ENCODE measurements at places on chromosomes 2 and 18.

GRCh38 chr2:20153131-20153851 lies 71.6 kb downstream of the SDC1 start:
- no peak for DNase-seq

- no peak for DNase-seq
Measured at GRCh38 chr2:104378853-104379374, 475.0 kb upstream of the POU3F3 start.

DNA sequence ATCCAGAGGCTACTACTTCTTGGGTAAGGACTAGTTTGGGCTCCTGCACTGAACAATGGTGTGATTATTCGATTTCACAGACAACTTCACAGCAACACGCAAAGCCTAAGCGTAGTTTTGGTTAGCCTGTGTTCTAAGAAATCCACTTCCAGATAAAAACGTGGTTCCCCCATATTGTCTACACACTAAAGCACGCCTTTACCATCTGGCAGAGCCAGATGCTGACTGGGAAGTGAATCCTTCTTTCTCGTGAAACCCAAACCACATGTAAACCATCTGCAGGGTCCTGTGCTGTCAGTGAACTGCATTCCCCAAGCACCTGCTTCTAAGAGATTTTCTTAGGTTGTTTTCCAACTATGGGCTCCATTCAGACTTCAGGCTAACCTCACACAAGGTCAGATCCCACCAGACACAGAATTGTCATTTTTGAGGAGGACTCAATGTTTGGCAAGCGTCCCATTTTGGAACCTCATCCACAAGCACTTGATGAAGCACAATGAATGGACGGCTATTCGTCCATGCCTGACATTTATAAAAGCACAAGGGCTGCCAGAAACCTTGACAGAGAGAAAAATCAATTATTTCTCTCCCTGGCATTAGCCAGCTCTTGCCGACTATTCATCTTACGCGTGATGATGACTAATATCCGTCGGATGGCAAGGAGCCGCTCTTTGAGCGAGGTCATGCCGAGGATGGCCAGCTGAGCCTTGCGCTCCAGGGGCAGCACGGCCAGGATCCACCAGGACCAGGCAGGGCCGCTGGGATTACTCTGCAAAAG lies 38.4 kb downstream of the LONRF2 start:
- no peak for DNase-seq

GRCh38 chr2:85132397-85132796 lies 795 bp upstream of the TCF7L1 start:
- peak; percentile 20 for DNase-seq

GRCh38 chr18:11407940-11408339 lies 201.5 kb upstream of the SLC35G4 start:
- no peak for DNase-seq

DNA sequence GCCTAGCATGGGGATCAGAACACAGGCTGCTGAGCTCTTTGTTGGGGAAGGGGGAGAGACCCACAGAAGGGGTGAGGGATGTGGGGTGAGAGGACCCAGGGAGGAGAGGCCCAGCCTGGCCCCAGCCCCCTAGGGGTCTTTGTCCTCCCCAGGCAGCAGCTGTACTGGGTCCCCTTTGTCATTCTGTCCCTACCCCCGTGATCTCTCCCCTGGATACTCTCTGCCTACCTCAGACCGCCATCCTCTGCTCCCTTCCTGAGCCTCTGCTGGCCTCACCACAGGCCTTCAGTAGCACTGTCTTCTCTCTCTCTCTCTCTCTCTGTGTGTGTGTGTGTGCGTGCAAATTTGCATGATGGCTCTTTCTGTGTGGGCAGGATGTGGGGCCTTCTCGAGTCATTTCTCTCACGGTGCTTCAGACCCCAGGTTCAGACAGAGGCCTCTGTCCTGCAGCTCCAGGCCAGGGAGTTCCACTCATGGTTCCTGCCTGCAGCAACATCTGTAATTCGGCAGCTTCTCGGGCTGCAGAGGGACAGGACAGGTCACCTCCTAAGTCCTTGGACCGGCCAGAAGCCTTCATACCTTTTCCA lies 1.4 kb downstream of the PSD4 start:
- no peak for DNase-seq

DNA sequence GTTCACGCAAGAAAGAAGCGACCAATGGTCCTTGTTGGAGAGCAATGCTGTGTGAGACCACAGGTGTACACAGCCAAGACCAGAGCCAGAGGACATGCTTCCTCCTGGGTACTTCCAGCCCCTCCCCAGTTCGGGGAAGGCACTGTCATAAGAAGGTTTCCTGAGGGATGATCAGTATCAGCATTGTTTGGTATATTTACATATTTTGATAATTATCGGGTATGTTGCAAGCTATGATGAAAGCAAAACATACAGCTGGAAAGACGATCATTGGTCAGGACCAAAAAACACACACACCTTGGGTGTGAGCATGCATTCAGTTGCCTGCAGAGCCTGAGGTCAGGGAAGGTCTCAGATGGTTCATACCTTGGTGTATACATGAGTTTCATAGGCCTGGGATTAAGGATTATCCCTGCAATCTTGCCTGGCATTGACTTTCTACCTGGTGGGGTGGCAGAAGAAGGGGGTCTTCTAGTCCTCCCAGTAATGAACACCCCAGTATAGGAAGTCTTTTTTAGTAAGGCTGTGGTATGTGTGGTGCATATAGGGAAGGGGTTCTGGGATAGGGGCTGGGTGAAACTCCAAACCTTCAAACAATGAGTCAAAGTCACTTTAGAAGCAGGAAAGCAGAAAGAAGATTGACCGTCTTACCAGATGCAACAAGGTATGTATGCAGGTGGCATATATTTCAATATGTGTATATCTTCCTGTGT lies 2.9 kb downstream of the SERPINB2 start:
- no peak for DNase-seq

DNA sequence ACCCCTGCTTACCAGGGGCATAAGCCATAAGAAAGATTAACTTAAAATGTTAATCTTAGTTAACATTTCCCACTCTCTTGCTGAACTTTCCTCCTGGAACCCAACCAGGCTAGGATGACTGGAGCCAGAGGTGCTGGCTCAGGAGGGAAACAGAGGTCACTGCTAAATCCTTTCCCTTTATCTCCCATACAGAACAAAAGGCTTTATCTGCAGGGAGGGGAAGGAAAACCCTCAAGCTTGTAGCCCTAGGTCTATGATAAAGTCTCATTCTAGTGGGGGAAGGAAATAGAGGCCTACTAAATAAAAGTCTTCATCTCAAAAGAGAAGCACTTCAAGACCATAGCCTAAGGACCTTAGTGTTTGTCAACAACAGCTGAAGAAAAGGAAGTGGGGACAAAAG lies 18.6 kb downstream of the HIBCH start:
- DNase-seq: no peak
